A549 treated with GW870086 at 1 μM for 4 hours (cell line): ENCODE measurements at places on chromosomes 6 and 20. TPM values are rescaled to one million over a fixed set of nuclear protein-coding genes. Genes with fewer than 3 reads are reported as not detected.

The DYNLT2 gene
- 0.44 to 0.68 TPM (median 0.57 TPM) in 5 replicates for total RNA-seq

The ADGRF1 gene
- total RNA-seq: 0.08 TPM in 1 of 5 replicates, not detected in the others

The DNAJC5 gene
- total RNA-seq: 23.7 to 30.3 TPM (median 28.4 TPM) in 5 replicates

The OVOL2 gene
- 0.18 to 0.34 TPM (median 0.21 TPM) in 4 of 5 replicates, not detected in the other for total RNA-seq

The FYN gene
- 3.6 to 6.1 TPM (median 4.5 TPM) in 5 replicates for total RNA-seq

The CD40 gene
- 3.3 to 5.7 TPM (median 4.6 TPM) in 5 replicates for total RNA-seq

The DEFB124 gene
- not detected in 5 replicates for total RNA-seq

The DAAM2 gene
- total RNA-seq: 0.06 to 0.08 TPM (median 0.07 TPM) in 3 of 5 replicates, not detected in the others
